ENCODE measurements at places on chromosomes 16 and 17.
A peak's percentile ranks its signal among the peaks of the same experiment; 100 is the strongest.

DNA sequence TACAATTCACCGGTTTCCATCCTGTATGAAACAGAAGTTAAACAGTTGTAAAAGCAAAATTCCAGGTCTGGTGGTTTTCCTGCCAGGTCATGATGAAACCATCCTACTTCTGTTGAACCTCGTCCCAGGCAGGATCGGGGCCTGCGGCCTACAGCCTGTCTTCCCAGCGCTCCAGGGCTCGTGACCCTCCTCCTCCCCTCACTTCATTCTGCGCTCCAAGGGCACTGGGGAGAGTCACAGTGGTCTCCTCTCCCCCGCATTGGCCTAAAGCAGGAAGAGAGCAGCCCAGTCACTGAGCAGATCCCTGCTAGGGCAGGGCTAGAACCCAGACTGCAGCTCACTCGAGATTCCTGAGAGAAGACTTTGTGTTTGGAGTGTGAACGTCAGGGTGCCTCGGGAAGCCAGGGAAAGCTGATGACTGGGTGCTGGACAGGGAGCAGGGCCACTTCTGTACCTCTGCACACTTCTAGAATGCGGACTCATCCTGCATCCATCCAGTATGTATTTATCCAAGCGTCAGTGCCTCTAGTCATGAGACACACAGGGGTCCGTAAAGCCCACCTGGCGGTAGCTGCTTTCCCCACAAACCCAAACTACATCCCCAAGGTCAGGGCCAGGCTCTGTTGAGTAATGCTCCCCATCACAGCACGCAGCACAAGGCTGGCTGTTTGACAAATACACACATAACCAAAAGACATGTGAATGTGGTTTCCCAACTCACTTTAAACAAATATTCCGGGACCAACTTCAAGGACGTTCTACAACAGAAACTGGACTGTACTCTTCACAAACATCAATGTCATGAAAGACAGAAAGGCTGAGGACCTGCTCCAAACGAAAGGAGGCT, 1.7 kb upstream of the ITGAE start:
- no peak for DNase-seq

- no peak for DNase-seq
Observed at GRCh38 chr16:86308514-86308913, 201.8 kb upstream of the FOXF1 start.

- DNase-seq, result peak; percentile 68
Observed at GRCh38 chr17:40450175-40450574, 6.9 kb downstream of the IGFBP4 start.

GRCh38 chr16:30966033-30966619, 8.6 kb downstream of the SETD1A start:
- no peak for DNase-seq

GRCh38 chr16:14436401-14436955, 193.6 kb downstream of the PARN start:
- DNase-seq, result peak; percentile 40

DNA sequence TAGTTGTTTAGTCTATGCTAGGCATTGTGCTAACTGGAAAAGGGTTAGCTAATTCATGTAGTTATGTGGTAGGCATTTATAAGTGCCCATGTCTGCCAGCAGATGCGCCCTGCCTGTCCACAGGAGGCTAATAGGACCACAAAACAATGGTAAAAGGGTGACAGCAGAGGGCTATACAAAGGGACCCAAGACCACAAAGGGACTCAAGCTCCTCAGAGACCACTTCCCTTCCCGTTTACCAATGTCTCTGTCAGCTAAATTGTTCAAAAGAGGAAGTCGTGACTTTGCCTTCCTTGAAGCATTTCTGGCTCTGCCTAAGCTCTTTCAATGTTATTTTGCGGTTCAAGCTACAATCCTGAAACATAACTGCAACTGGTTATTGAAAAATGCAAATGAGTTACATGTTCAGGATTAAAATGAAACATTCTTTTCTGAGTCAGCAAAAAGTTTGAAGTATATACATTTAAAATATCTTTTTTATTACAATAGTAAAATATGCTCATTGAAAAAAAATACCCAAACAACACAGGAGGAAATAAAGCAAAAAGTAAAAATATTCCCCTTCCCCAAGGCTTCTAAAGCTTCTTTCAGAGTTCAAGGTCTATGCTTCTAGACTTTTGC, 149.2 kb downstream of the MAF start:
- no peak for DNase-seq

- DNase-seq, result no peak
Observed at GRCh38 chr17:57605675-57606105, 139.4 kb downstream of the CCDC182 start.

GRCh38 chr17:869567-870525, 87.7 kb downstream of the MRM3 start:
- DNase-seq, result no peak

- DNase-seq, result peak; percentile 59
Observed at GRCh38 chr16:15572329-15573001, 70.5 kb downstream of the MARF1 start.

GRCh38 chr16:2187212-2187611, 9.2 kb downstream of the CASKIN1 start:
- no peak for DNase-seq

GRCh38 chr17:28597606-28598383, 1.0 kb downstream of the SPAG5 start:
- no peak for DNase-seq

DNA sequence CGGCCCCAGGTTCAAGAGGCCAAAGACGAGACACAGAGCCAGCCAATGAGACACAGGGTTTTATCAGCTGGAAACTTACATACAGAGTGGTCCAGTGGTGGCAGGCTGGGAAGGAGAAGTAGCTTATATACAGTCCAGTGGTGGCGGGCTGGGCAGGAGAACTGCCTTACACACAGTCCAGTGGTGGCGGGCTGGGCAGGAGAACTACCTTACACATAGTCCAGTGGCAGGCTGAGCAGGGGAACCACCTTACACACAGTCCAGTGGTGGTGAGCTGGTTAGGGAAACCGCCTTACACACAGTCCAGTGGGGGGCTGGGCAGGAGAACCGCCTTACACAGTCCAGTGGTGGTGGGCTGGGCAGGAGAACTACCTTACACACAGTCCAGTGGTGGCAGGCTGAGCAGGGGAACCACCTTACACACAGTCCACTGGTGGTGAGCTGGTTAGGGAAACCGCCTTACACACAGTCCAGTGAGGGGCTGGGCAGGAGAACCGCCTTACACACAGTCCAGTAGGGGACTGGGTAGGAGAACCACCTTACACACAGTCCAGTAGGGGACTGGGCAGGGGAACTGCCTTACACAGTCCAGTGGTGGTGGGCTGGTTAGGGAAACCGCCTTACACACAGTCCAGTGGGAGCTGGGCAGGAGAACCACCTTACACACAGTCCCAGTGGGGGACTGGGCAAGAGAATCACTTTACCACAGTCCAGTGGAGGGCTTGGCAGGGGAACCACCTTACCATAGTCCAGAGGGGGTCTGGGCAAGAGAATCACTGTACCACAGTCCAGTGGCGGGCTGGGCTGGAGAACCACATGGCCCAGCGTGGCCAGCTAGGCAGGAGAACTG, 90.9 kb downstream of the GAS7 start:
- DNase-seq, result no peak

GRCh38 chr17:48052956-48053757, 5.0 kb downstream of the NFE2L1 start:
- peak; percentile 22 for DNase-seq

DNA sequence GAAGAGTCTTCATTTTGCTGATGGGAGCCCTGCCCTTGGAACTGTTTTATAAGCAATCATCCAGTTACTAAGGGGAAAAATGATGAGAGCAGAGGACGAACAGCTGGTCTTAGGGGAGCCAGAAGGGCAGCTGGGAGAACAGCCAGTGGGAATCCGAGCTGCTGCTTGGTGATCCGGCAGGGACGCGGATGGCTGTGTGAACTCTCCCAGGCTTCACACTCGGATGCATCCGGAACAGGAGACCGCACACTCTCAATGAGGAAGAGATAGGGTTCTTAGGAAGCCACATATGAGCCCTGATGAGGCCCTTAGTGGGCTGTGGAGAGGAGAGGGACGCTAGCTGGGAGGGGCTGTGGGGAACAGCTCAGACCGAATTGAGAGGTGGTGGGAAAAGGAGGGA, 5.0 kb upstream of the CACNG5 start:
- DNase-seq, result no peak

GRCh38 chr16:78179666-78180065, 80.2 kb downstream of the WWOX start:
- no peak for DNase-seq

GRCh38 chr17:61376931-61377838, 22.5 kb upstream of the TBX2 start:
- no peak for DNase-seq

DNA sequence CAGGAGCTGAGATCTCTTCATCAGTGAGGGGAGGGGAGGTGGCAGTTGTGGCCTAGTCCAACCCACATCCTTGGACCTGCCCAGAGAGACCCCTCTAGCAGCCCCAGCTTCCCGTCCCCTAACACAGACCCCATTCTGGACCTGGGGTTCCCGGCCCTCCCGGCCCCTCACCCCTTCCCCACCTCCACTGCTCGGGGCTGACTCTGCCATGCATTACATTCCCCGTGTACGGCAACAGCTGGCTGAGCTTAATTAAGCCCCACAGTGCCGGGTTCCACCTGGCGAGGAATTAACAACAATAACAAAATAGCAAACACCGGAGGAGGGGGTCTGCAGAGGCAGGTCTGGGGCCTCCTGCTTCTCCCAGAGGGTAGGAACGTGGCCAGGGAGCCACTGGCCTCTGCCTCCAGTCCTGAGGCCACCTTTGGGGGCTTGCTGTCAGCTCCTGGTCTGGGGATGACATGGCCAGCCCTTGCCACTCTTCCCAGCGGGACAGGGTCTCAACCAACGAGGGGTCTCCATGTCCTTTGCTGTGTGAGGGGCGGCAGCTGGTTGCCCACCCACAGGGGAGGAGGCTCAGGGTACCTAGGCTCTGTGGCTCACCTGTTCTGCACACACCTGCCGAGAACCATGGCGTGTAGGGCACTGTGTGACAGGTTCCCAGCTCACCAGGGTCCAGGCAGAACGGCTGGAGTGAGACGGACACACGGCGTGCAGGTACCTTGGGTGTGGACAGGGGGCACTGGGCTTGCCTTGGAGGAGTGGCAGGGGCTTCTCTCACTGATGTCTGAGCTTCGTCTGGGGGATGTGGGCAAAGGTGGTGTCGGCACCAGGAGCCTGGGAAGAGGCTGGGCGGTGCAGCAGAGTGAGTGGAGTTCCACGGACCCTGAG, 46.9 kb upstream of the CBFA2T3 start:
- no peak for DNase-seq

DNA sequence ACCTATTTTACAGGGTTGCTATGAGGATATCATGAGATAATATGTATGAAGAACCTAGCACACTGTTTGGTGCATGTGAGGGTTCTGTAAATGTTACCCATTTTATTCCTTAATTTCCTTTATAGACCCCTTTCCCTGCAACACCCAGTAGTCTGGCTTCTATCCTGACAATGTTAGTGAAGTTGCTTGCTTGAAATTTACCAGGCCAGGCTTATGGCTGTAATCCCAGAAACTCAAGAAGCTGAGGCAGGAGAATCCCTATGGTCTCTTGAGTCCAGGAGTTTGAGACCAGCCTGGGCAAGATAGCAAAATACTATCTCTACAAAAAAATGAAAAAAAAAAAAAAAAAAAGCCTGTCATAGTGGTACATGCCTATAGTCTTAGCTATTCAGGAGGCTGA, 722.0 kb downstream of the MAF start:
- DNase-seq, result no peak

DNA sequence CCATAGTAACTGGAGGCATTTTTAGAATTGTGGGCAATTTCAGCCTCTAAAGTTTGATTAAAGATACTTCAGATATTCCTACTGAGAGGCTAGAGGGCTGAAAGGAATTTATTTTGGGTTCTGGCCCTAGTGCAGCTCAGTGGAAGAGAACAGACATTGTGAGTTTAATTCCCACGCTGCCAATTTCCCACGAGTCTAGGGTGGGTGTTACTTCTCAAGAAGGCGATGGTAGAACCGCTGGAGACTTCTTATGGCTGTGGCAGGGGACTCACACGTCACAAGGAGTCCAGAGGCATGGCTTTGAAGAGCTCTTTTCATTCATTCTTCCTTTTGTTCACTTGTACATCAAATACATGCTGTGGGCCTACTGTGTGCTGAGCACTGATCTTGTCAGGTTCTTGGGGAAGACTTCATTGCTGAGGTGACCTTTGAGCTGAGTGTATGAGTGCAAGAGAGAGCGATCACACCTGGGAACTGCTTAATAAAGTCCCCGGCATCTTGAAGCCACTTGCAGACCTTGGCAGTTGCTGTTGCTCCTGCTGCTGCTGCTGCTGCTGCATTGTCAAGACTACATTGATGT, 111.7 kb downstream of the WWOX start:
- DNase-seq, result no peak

DNA sequence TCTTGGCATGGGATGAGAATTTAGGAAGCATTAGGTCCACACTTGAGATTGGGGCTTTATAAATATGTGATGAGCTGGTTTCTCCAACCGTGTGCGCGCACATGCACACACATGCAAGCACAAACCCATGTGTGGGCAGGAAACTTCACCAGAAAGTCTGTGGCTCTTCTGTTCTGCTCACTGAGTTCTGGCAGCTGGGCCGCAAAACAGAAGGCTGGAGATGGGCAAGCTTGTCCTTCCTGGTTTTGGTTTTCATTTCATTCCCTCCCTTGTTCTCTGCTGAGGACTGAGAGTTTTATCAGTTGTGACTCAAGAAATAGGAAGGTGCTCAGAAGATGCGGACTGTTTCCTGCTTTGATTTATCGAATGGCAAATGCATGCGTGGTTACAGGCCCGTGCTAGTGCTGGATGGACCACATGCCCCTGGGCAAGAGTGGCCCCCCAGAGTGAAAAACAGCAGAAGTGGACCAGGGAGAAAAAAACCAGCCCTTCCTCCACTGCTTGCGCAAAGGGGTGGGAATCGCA, 14.1 kb downstream of the MAP3K14 start:
- DNase-seq, result no peak

- no peak for DNase-seq
Observed at GRCh38 chr16:10178080-10178479, 4.1 kb downstream of the GRIN2A start.

- no peak for DNase-seq
Observed at GRCh38 chr16:12255473-12255872, 278.9 kb downstream of the SNX29 start.

All from activated naive CD4-positive, alpha-beta T cell treated with anti-CD3 and anti-CD28 coated beads for 36 hours (primary cell).